CD8-positive, alpha-beta memory T cell (primary cell): ENCODE measurements at places on chromosomes 2 and 18.
A peak's percentile ranks its signal among the peaks of the same experiment; 100 is the strongest.

DNA sequence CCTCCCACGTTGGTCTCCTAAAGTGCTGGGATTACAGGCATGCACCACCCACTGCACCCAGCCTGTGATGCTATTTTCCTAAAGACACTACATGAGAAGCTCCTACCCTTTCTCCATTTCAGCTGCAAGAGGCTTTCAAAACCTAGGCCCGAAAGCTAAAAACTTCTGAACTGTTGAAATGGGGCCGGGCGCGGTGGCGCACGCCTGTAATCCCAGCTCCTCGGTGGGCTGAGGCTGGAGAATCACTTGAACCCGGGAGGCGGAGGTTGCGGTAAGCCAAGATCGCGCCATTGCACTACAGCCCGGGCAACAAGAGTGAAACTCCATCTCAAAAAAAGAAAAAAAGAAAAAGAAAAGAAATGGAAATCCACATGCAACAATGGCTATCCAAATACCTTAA, 18.1 kb upstream of the ANXA4 start:
- no peak overlapping the region for H3K4me3 ChIP-seq
- no peak overlapping the region for H3K27ac ChIP-seq
- H3K4me1 ChIP-seq = peaks cover 6% of the 10 kb centered on the region
- no peaks in the 10 kb centered on the region for H3K36me3 ChIP-seq

DNA sequence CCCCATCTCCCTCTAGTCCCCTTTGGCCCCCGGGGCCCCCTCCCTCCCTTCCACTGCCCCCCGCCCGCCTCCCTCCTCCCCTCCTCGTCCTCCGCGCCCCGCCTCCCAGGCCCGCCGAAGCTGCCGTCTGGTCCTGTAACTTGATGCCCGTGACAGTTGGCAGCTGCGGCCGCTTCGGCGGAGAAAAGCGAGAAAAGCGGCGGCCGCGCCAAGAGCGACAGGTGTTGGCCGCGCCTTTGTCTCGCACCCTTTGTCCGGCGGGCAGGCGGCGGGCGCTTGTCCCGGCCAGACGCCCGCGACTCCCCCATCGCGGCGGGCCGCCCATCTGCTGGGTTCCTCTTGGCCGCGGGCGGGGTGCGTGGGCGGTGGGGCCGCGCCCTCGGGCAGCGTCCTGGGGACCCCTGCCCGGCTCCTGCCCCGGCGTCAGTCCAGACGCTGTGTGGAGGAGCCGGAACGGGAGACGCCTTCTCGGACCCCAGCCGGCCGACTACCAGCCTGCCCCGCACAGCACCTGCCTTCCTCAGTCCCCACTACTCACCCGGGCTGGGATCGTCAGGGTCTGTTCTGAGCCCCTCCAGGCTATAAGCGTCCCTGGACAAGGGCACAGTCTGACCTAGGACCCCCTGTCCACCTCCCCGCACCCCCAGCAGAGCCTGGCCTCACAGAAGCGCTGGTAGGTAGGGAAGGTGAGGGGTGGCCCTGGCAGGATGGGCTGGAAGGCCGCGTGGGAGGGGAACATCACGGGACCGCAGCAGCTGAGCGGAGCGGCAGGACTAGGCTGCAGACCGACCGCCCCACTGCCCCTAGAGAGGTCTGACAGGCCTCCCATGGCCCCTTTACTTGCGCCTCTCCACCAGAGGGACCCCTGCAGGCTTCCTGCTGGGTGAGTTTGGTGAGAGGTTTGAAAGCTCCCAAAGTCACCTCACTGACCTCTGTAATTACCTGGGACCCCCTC, 1.2 kb upstream of the HES6 start:
- no peak overlapping the region for H3K27ac ChIP-seq
- H3K36me3 ChIP-seq = no peaks in the 10 kb centered on the region
- H3K27me3 ChIP-seq = peaks cover 4% of the 10 kb centered on the region
- peak; percentile 34 for DNase-seq
- no peak overlapping the region for H3K4me3 ChIP-seq

DNA sequence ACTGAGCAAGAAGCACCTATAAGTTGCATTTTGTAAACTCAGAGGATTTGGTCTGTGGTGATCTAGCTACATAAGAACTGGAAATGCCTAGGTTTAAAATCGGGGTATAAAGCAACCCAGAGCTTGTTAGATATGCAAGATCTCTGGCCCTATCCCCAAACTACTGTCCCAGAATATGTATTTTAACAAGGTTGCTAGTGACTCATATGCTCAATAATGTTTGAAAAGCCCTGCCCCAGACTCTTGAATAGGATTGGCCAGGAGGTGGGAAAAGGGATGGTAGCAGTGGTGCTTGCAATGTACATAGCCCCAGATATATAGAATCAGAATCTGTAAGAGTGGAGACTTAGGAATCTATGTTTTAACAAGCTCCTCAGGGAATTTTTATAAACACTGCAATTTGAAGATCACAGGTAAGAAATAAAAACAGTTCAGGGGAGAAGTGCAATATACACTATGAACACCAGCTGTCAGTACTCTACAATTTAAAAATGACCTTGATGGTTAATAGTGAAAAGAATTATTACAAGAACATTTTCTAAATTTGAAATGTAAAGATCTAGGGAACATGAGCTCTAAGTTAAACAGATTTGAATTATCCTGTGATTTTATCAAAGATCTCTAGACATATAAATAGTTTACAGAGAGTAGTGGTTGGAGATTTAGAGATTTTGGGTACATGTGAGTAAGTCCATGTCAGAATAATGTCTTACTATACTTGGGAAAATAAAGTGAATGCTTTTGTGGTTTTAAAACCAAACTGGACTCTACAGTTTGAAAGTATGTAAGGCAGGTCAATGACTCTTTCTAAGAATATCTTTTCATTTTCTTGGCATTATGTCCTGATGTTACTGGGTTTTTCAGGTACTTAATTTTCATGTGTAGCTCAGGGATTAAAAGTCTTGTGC, 7.7 kb upstream of the MMADHC start:
- no peaks in the 10 kb centered on the region for H3K36me3 ChIP-seq
- no peak overlapping the region for H3K27ac ChIP-seq
- DNase-seq = no peak
- H3K4me3 ChIP-seq = no peak overlapping the region

- no peaks in the 10 kb centered on the region for H3K4me1 ChIP-seq
- no peaks in the 10 kb centered on the region for H3K36me3 ChIP-seq
- H3K4me3 ChIP-seq = no peak overlapping the region
- DNase-seq = no peak
- H3K27ac ChIP-seq = no peak overlapping the region
These were observed 411.0 kb upstream of the ACVR2A start for GRCh38 chr2:147433822-147434221.
